Activated CD8-positive, alpha-beta T cell treated with anti-CD3 and anti-CD28 coated beads, Interleukin-2, amount 10 ng/mL, durations not matched to agents 7 days and 5 days (primary cell): ENCODE measurements at places on chromosomes 3 and 15.

GRCh38 chr3:138945709-138946662, 951 bp downstream of the FOXL2 start:
- H3K36me3 ChIP-seq = peaks cover 4% of the 10 kb centered on the region
- H3K27me3 ChIP-seq = peaks cover 84% of the 10 kb centered on the region
- H3K27ac ChIP-seq = no peak overlapping the region
- H3K4me3 ChIP-seq = peak overlapping the region; percentile 34
- DNase-seq = no peak

GRCh38 chr3:134291319-134292254, 40.9 kb upstream of the RYK start:
- no peaks in the 10 kb centered on the region for H3K4me1 ChIP-seq
- H3K4me3 ChIP-seq = no peak overlapping the region
- no peak overlapping the region for H3K27ac ChIP-seq
- no peak for DNase-seq
- H3K36me3 ChIP-seq = no peaks in the 10 kb centered on the region

DNA sequence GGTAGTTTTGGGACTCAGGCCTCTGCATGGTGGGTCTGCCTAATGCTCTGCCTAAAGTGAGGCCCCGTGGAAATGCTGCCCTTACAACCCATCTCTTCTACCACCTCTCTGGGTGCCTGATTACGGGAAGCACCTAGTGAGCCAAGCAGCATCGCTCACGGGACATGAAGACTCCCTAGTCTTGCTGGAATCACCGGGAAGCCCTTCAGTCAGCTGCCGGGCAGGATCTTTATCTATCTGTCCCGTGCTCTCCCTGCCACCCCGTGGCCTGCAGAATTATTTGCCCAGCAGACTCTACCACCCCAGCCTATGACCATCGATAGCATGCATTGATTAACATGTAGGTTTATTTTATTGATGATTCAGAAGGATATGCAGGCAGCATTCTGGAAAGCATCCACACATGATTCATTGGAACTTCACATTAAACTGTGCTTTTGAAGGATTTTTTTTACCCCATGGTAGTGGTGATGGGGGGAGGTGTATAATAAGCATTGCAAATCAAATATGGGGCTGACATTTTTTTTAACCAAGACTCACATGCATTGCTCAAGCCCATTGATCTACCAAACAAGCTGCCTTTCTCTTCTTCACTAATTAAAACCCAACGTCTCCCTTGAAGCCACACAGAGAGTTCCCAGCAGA, 63.1 kb downstream of the ATP2B2 start:
- no peak overlapping the region for H3K27ac ChIP-seq
- peaks cover 4% of the 10 kb centered on the region for H3K27me3 ChIP-seq
- DNase-seq = no peak
- H3K36me3 ChIP-seq = no peaks in the 10 kb centered on the region

DNA sequence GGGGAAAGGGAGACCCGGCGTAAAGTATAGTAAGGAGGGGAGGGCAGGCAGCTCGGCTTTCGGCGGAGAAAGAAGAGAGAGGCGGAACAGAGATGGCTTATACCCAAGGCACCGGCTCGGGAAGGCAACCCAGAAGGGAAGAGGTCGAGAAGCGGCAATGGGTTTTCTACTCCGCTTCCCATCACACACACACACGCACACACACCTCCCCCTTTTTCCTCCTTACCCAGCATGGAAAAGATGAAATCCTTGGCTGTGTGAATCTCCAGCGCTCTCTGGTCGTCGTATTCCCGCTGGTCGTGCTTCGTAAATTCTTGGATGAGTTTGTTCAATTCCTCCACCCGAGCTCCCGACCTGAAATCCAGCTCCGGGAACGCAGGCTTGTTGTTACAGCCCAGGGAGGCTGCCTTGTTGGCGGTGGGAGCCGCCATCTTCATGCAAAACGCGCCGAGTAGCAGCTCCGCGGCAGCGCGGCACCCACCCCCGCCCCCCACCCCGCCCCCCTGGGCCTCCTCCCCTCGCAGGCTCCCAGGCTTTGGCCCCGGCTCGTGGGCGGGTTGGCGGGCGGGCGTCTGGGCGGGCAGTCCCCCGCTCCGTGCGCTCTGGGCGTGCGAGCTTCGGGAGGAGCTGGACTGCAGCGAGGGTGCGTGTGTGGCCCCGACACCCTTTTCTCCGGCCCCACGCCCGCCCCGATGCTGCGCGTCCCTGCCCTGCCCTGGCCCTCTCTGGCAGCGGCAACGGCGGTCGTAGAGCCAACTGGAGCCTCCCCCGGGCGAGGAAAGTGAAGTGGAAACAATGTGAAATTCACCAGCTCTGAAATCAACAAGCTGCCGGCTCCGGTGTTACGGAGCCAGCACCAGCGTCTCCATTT, at the start of gene MB21D2:
TSS of gene MB21D2 (minus strand) at position 453 of the 871 bp plus-strand sequence. CDS start at position 437, 16 bp downstream.
- peak within 1 kb of the TSS; percentile 87 for H3K27ac ChIP-seq
- peaks cover 44% of the 10 kb centered on the region for H3K4me1 ChIP-seq
- peak; percentile 64 for DNase-seq
- H3K36me3 ChIP-seq = peaks cover 7% of the 10 kb centered on the region
- peaks cover 55% of the 10 kb centered on the region for H3K27me3 ChIP-seq

DNA sequence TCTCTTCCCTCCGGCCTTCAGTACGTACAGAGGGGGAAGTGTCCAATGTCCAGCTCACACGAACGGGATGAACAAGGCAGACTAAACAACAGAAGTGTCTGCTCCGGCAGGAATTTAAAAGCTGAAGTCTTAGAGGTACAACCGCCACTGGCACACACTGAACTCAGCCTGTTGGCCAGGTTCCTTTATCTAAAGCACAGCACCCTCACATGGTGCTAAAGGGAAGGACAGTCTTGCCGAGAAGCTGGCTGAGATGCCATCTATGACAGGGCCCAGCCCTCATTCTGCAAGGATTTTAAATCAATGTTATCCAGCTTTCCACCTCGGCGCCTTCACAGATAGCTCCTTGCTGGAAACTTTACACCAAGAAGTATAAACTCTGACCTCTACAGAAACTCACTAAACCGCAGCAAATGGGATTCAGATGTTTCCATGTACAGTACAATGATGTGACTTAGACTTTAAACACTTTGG, 2.8 kb downstream of the ADAMTS17 start:
- no peaks in the 10 kb centered on the region for H3K36me3 ChIP-seq
- H3K27me3 ChIP-seq = peaks cover 16% of the 10 kb centered on the region
- peak; percentile 82 for DNase-seq
- peak overlapping the region; percentile 22 for H3K27ac ChIP-seq
- H3K4me1 ChIP-seq = peaks cover 48% of the 10 kb centered on the region

DNA sequence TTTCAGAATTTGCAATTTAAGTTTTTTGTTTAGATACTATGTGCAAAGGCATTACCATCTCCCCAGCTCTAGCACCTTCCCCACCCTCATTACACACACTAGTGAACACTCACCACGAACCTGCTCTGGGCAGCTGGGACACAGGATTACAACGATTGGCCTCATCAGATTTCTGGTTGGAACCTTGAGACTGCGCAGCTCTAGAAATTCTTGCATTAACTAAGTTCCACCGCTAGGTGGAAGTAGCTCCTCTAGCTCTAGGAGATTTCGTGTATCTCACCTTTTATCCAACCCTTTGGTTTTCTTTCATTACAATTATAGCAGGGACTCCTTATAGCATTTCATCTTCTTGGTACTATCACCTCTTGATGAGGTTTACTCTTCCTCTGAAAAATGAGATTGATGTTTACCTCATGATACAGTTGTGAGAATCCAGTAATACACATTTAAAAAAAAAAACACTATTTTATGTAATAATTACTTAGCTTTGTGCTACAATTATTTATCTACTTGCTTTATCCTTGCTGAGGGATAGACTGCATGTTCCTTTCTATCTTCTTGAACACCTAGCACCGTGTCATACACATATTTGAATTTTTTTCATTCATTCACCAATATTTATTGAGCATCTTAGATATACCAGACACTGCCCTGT, 28.7 kb upstream of the PLOD2 start:
- peak; percentile 25 for DNase-seq
- H3K36me3 ChIP-seq = no peaks in the 10 kb centered on the region
- H3K4me1 ChIP-seq = no peaks in the 10 kb centered on the region
- H3K27ac ChIP-seq = no peak overlapping the region

- H3K36me3 ChIP-seq = peaks cover 49% of the 10 kb centered on the region
- peak overlapping the region; percentile 41 for H3K27ac ChIP-seq
- H3K27me3 ChIP-seq = no peaks in the 10 kb centered on the region
- no peak overlapping the region for H3K4me3 ChIP-seq
- DNase-seq = no peak
These were observed 9.1 kb upstream of the NCKIPSD start for GRCh38 chr3:48694610-48695392.

- DNase-seq = peak; percentile 33
- peaks cover 40% of the 10 kb centered on the region for H3K27me3 ChIP-seq
- H3K4me1 ChIP-seq = peaks cover 21% of the 10 kb centered on the region
- no peak within 1 kb of the TSS for H3K27ac ChIP-seq
- peak within 1 kb of the TSS; percentile 19 for H3K4me3 ChIP-seq
- H3K36me3 ChIP-seq = no peaks in the 10 kb centered on the region
These were observed at the start of gene PLCD1 for GRCh38 chr3:38029400-38030125. TSS of gene PLCD1 (minus strand) at chr3:38029642. CDS start at chr3:38029539, 103 bp downstream.
